ENCODE measurements at places on chromosomes 11 and 22.

DNA sequence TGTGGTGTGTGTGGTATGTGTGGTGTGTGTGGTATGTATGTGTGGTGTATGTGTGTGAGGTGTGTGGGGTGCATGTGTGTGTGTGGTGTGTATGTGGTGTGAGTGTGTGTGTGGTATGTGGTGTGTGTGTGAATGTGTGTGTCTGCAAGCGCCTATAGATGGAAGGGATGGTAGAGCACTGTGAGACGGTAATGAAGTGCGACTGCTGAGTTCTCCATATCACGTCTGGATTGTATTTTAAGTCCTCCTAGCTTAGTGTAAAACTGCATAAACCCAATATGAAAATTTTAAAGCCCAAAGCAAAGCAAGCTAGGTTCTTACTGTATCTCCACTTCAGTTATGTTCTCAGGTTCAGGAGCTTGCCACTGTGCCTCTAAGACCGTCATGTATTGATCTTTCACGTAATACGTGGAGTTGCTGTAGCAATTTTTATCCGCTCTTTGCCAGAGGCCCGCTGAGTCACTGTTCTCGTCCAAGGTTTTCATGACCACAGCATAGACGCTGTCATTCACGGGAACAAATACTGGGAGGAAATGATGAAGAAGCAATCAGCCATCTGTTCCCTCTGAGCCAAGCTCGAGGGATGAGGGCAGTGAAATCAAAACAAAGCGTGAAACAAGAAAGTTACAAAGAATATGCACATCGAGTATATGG, 5.5 kb downstream of the PLET1 start:
- peak; percentile 76 for DNase-seq

GRCh38 chr11:12577725-12578644, 96.2 kb upstream of the TEAD1 start:
- no peak for DNase-seq

DNA sequence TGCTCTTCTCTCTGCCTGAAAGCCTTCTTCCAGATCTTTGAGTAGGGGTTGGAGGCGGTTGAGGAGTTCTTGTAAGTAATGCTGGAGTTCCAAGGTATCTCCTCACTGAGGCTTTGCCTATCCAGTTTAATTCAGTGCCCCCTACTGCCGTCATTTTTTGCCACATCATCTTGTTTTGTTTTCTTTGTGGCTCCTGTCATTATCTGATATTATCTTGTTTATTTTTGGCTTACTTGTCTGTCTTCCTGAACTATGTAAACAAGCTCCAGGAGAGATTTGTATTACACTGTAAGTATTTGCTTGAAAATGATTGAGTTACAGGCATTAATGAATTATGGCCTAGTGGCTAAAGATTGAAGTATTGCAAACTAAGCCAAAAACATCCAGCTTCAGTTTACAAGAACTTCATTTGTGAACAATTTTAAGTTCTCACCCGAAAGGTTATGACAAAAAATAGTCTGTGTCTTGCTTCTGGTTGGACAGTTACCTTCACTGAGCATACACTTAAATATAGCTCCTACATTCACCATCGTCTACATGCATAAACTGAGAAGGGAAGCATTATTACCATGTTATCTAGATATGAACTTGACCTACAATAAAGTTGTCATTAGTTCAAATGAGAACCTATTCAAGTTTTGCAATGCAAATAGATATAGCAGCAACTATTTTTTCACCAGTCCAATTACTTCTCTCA, 154.8 kb downstream of the ARHGAP42 start:
- no peak for DNase-seq

- no peak for DNase-seq
Measured at GRCh38 chr11:86636275-86636674, 36.1 kb downstream of the ME3 start.

DNA sequence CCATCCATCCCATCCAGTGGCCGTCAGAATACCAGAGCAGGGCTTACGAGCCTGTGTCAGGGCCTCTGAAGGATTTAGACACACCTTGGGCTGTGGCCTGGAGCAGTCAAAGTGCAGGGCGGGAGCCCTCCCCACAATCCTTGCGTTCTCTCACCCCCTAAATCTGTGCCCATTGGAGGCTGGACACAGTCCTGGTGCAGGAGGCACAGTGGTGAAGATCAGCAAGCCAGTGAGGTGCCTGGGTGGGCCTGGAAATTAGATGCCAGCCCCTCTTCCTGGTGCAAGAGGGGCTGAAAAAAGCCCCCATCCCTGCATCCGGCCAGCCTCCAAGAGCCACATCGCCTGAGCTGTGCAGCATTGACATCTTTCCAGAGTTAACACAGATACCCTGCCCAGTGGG, 1045.8 kb downstream of the TBC1D22A start:
- no peak for DNase-seq

- DNase-seq, result no peak
Measured at GRCh38 chr11:91293119-91293518, 931.5 kb upstream of the FAT3 start.

DNA sequence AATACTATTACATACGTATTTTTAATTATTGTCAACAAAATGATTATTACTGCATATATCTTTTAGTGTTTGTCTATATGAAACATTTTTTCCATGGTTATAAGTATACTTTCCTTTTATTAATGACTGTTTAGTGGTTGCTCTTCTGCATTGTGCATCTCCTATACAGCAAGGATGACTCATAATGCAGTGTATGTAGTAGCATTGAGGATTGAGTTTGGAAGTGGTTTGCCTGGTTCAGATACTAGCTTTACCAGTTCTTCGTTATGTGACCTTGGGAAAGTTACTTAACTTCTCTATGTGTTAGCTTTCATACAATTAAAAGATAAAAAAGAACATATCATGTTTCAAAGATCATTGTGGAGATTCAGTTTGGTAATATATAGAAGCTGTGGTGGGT, 44.1 kb downstream of the CHORDC1 start:
- no peak for DNase-seq

GRCh38 chr11:67646535-67647336, 3.8 kb downstream of the ACY3 start:
- DNase-seq, result no peak

- no peak for DNase-seq
Measured at GRCh38 chr11:78683774-78684173, 109.1 kb upstream of the NARS2 start.

GRCh38 chr22:41429951-41430332, 16.7 kb downstream of the TOB2 start:
- DNase-seq, result no peak

DNA sequence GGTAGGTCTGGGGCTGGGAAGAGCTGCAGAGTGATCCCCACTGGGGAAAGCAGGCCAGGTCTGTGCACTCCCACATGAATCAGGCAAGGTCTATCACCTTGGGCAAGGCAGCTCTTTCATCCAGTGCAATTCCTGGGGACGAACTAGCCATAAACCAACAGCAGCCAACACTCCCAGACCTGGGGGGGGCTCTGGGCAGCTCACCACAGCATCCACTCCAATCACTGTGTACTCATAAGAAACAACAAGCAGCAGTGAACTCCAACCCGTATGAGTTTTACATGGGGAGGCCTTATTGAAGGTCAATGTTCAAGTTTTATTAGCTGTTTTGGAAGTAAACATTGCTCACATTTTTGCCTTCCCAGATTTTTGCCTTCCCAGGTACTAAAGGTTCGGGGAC, 157.4 kb upstream of the NAV2 start:
- DNase-seq, result no peak

GRCh38 chr11:71298761-71299181, 46.4 kb upstream of the SHANK2 start:
- DNase-seq, result no peak

DNA sequence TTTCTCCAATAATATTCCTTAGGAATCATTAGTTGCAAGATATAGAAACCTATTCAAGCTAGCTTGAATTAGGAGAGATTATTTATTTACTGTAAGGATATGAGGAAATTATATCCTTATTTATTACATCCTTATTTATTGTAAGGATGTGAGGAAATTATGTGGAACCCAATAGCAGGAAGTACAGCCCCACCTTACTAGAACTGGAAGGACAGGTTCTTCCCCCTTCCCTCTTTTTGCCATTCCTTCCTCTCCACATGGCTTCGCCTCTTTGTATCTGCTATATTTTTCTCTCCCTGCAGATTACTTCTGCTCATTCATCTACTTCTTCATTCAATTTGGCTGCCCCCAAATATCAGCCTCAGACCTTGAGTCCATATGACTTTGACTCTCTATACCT, 49.5 kb upstream of the B3GNT6 start:
- no peak for DNase-seq

GRCh38 chr11:81470446-81470845, 1263.2 kb downstream of the FAM181B start:
- no peak for DNase-seq

DNA sequence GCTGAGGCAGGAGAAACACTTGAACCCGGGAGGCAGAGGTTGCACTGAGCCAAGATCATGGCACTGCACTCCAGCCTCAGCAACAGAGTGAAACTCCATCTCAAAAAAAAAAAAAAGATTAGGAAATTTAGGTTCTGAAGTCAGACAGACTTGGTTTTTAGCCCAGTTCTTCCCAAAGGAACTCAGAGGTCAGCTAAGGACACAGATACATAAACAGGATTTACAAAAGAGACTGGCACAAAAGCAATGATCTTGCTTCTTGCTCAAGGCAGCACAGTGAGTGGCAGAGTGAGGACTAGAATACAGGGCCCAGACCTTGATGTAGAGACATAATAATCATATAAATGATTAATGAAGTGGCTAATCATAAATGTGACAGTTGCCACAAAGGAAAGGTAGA, 25.4 kb upstream of the RRAS2 start:
- DNase-seq, result no peak

DNA sequence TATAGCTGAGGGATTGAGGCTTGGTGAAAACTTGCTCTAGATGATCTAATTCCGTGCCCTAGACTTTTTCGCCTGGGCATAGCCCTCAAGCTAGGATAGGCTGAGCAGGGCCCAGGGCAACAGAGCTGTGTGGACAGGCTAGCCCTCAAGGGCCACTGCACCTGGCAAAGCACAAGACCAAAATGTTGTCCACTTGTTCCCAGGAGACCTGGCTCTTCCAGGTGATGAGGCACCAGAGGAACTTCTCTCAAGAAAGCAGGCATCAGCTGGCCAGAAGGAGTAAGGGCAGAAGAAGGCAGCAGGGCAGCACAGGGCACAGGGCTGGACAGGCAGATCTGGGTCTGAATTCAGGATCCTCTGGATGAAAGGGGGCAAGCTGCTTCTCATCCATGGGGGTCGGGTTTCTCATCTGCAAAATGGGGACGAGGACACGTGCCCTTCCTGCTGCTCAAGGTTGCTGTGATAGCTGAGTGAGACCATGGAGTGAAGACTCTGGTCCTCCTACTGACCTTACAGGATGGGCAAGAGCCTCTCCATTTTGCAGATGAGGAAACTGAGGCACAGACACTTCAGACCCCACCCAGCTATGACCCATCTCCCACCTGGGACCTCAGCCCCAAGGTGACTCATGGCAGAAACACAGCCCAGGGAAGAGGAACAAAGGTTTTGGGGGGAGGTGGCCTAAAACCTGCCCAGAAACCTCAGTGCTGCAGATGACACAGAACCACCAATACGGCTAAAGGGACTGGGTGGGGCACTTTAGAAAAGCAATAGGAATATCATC, 42.2 kb upstream of the PRDM11 start:
- DNase-seq, result no peak

- no peak for DNase-seq
Measured at GRCh38 chr11:50044647-50045046, 12.0 kb downstream of the OR4C45 start.

Data from MCF 10A (cell line).